ENCODE measurements at places on chromosomes 11 and 22.
A peak's percentile ranks its signal among the peaks of the same experiment; 100 is the strongest.

GRCh38 chr11:77102246-77103210 lies at the start of gene OMP:
OMP (plus strand) TSS chr11:77102840; CDS start chr11:77102840, 0 bp downstream.
- no peak for DNase-seq

DNA sequence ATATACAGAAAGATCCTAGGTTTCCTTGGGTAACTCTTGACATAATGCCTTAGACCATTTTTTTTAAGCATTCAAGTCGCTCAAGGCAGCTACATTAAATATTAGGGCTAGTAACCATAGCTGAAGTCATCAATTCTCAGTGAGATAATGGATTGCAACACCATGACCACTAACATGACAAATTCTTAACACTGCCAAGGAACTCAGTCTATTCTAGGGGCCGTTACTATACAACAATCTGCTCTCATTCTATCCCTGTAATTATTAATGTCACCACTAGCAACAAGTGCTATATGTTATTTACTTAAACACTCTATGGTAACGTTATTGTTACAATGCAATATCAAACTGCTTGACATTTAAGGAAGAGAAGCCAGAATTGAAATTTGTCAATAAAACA lies 3.2 kb upstream of the STK33 start:
- peak; percentile 91 for DNase-seq

DNA sequence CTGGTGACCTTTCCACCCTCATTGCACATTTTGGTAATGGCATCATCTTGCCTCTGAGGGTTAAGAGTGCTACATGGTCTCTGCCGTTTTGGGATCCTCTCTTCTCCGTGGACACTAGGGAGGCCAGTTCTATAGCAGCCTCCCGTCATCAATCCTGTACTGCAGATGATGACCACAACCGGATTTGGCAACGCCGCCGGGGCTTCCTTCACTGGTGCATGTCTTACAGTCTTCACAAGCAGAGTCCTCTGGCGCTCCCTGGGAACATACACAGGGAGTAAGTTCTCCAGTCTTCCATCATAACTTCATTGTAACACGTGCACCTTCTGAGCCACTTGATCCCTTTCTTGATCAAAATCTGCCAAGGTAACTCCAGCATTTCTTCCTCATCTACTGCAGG lies 69.0 kb upstream of the SLC22A12 start:
- DNase-seq: no peak

- DNase-seq: peak; percentile 78
Observed at GRCh38 chr11:22416462-22416861, 78.3 kb downstream of the SLC17A6 start.

DNA sequence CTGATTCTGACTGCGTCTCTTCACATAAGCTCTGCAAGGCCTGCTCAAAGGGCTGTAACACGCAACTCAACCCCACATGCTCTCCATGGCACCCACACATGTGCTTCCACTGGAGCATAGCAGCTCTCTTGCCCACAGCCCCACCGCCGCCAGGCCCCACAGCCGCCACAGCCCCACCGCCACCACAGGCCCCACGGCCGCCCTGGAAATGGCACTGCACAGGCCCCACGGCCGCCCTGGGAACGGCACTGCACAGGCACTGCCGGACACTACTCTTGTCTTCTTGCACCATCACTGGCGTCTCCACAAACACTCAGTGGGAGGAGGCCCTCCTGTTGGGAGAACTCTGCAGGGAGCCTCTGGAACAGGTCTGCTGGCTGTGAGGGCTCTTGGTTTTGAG lies 8.6 kb downstream of the MOB2 start:
- no peak for DNase-seq
